HFF-Myc (cell line): ENCODE measurements at places on chromosomes 11 and 22.

- no peak for DNase-seq
These were observed 646 bp upstream of the PATZ1 start for GRCh38 chr22:31346733-31347250.

- DNase-seq = no peak
These were observed 26.2 kb downstream of the MCM5 start for GRCh38 chr22:35425971-35426800.

DNA sequence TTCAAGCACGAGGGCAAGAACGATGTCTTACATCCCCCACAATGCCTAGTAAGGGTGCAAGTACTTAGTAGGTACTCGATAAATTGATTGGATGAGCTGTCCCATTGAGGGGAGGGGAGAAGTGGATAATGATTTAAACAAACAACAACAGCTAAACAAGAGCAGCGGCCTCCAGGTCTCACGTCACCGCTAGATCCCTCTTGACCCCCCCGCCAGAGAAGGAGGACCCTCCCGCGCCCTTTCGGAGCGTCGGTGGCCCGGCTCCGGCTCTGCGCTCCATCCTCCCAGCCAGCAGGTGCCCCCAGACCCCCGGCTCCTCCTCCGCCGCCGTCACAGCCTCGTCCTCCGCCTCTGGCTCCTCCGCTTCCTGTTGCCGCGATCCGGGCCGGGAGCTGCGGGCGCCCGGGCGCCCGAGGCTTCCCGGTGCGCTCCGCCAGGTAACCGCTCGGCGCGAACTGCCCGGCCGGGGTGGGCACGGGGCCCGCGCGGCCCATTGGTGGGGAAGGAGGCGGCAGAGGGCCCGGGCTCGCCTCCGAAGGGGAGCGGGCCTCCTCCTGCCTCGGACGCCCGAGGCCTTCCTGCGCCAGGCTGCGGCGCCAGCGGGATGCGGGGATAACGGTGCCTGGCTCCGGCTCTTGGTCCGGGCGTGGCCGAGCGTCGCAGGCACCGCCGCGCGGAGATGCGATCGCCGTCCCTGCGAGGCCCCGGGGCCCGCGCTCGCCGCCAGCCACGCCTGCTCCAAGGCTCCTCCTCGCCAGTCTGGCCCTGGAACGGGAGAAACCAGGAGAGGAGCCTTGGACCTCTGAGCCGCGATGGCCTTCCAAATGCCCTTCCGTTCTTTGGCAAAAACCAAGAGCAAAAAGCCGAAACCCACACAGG is at the start of gene TLCD5:
Gene TLCD5 (plus strand): TSS at position 368 of the 879 bp plus-strand sequence. CDS start 2,143 bp downstream, outside the sequence.
- DNase-seq = no peak

DNA sequence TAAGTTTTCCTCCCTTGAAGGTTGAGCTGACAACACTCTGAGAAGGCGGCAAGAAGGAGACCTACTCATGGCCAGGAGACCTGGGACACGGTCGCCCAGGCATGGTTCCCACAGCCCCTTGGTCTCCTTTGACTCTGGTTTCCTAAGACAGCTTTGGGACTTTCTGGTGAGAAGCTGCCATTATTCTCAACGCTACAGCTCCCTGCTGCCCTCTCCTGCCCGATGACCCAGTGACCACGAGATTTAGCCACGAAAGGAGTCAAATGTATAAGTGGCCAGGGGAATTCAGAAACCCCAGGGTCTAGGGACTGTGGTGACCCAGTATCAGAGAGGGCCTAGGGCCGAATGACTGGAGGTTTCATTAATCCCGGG is 699 bp upstream of the SDF2L1 start:
- DNase-seq = no peak

DNA sequence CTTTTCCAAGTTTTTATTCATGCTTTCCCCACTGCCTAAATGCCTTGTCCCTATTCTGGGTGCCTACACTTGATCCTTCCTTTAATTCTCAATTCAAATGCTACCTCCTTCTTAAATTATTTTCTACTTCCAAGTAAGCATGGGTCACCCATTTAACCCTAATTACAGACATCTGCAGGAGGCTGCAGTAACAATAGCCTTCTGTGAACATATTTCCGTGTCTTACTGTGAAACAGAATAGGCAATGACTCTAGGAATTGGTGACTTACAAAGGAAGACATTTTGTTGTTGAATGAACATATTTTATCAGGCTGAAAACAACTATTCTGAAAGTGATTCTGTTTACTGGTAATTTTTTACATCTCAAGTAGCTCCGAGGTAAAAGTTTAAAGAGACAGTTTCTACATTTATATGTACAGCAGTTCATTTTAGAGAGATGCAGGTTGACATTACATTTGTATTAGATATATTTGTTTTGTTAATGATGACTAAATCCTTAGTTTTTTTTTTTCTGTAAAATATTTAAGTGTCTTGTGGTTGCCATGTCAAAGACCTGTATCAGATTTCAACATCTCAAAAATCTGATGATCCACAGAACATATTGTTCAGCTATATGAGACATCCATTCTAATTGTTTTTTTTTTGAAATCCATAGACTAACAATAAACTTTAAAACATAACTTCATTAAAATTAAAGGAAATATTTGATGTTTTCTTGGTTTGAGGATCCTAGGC is 316.8 kb downstream of the CASP12 start:
- DNase-seq = no peak

DNA sequence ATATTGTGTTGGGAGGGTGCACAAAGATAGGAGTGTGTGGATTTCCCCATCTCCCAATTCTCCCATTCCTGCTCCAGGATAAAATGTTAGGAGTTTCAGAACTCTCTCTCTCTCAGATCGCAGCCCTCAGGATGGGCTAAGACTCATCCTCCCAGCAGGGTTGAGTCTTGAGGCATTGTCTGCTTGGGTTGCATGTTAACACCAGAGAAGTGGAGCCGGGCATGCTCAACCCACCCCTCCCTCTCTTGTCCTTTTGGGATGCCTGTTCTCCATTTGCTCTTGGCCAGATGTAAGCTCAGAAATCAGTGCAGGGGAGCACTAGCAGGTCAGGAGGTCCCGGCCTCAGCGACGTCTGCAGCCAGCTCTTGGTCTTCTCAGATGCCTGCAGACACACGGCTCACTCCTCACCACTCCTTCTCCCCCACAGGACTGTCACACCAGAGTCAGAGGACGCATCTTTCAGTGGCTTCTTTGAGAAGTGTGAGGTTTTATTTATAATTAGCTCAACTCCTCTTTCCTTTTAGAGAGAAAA is 1456.5 kb downstream of the TBC1D22A start:
- no peak for DNase-seq

GRCh38 chr11:68798221-68798813 is 43.4 kb downstream of the CPT1A start:
- no peak for DNase-seq

- no peak for DNase-seq
These were observed 2.4 kb upstream of the MB start for GRCh38 chr22:35619336-35620094.

DNA sequence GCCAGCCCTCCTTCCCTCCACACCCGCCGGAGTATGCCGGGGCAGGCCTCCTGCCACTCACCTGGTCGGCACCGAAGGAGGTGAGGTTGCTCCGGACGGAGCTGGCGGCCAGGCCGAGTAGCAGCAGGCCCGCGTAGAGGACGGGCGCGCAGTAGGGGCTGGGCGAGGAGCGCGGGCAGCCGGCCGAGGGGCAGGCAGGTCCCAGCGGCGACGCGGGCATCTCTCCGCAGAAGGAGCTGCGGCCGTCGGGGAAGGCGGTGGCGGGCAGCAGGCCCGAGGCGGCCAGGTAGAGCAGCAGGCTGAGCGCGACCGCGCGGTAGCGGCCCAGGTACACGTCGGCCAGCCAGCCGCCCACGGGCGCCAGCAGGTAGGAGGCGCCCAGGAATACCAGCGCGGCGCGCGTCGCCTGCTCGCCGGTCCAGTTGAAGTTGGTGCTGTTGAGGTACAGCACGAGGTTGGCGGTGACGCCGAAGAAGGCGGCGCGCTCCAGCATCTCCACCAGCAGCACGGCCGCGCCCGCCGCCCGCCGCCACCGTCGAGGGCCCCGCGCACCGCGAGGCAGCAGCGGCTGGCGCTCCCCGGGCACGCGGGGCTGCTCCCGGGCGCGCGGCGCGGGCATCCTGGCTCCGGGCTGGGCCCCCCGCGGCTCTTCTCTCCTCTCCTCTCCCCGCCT is 907 bp downstream of the SLC15A3 start:
- no peak for DNase-seq
